ENCODE measurements at places on chromosomes 11 and 22. TPM values are rescaled to one million over a fixed set of nuclear protein-coding genes. Genes with fewer than 3 reads are reported as not detected.
A peak's percentile ranks its signal among the peaks of the same experiment; 100 is the strongest.

- peak; percentile 80 for DNase-seq
Measured at GRCh38 chr11:109421981-109422869, at the start of gene C11orf87. C11orf87 (plus strand) TSS chr11:109422190; CDS start chr11:109423634, 1,444 bp downstream.

GRCh38 chr11:111676878-111677585, 74.8 kb downstream of the SIK2 start:
- DNase-seq, result no peak

DNA sequence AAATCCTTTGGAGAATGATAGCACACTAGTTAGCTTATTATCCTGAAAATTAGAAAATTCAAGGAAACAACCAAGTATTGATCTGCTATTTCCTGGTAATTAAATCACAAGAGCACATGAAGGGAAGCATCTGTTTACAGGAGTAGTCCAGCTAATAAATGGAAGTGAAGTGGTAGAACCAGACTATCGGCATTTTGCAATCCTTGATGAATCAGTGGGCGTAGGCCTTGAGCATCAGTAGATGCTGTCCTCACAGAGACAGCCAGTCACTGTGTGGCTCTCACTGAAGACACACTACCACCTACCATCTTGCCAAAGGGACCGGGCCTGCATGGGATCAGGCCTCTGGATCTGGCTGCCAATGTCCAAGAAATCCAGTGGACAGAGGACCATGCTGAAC, 69.8 kb downstream of the FBLN1 start:
- DNase-seq, result no peak

DNA sequence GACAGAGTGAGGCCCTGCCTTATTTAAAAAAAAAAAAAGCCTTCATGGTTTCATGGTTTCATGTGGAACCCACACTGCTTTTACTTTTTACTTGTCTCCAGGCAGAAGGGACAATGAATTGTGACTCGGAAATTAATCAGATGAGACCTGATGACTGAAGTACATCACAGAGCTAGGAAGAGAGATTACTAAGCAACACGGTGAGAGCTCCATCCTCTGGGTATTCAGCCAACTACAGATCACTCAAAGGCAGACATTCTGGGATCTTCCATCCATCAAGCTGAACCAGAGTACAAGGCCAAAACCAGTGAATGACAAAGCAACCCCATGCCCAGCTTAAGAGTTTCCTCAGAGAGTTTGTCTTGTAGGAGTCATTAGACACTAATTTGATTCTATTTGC, 433.2 kb downstream of the SOX6 start:
- DNase-seq, result peak; percentile 60

- DNase-seq, result no peak
Measured at GRCh38 chr11:118628861-118629549, 21.6 kb downstream of the PHLDB1 start.

DNA sequence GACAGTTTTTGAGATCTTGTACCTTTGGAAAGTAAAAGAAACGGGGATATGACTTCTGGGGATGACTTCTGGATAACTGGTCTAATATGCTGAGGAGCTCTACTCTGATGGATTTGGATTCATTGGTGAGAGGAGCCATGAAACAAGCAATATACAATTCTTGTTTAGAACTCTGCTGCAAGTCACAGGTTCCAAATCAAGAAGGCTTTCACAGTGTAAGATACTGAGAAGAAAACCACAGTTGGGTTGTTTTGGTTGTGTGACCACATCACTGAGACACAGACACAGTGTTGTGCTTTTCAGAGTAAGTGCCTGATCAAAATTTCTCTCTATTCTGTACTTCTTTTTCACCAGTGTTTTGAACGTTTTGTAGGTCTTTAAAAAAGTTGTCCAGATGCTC, 13.1 kb upstream of the UCP2 start:
- no peak for DNase-seq

The TBCEL gene
- 9.1 TPM for total RNA-seq

The PRAME gene
- not detected for total RNA-seq

The TAF6L gene
- total RNA-seq, result 42.9 TPM
